ENCODE measurements at places on chromosomes 7 and 10.
A peak's percentile ranks its signal among the peaks of the same experiment; 100 is the strongest.

- DNase-seq, result no peak
Observed at GRCh38 chr10:89693176-89693575, 8.2 kb upstream of the KIF20B start.

- no peak for DNase-seq
Observed at GRCh38 chr10:85642082-85642420, 724.5 kb downstream of the GRID1 start.

- peak; percentile 43 for DNase-seq
Observed at GRCh38 chr10:96789571-96790108, 42.5 kb upstream of the LCOR start.

DNA sequence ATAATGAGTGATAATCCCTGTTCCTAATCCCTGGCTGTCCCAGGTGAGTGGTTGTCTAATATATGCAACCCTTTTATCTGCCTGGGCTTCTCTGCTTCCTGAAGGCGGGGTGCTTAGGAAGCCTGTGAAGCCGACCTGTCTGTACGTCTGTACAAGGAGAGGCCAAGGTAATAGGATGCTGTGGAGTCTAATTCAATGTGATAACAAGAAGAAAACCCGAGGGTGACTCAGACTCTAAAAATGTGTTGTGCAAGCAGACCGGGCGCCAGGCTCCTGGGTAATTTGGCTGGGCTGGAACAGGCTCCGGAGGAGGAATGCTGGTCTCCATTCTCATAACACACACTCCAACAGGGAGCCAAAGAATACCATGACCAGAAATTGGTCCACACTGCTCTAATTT, 43.6 kb downstream of the THNSL1 start:
- peak; percentile 86 for DNase-seq

GRCh38 chr10:93386631-93387369, 95.3 kb downstream of the MYOF start:
- DNase-seq, result peak; percentile 60

DNA sequence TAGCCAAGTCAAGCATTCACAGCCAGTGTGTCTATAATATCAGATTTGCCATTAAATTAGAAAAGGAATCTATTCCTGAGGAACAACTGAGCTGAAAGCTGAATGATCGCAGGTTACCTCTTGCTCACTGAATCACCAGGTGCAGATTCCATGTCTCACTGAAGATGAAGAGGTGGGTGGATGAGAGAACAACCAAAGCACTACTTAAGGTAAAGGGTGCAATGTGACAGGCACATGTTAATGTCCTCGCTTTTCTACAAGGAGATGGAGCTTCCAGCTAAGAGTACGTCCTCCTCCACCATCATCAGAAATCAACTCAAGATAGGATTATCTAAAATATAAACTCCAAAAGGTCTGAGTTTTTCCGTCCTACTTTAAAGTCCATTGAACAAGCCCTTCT, 4.6 kb downstream of the SORCS1 start:
- no peak for DNase-seq

GRCh38 chr10:63629363-63630084, 108.3 kb downstream of the REEP3 start:
- peak; percentile 99 for DNase-seq

GRCh38 chr10:44897049-44897448, 14.1 kb upstream of the TMEM72 start:
- DNase-seq, result no peak

GRCh38 chr7:3892686-3893085, 591.6 kb downstream of the SDK1 start:
- DNase-seq, result no peak

- no peak for DNase-seq
Observed at GRCh38 chr10:11192304-11193000, 174.8 kb downstream of the CELF2 start.

- DNase-seq, result peak; percentile 45
Observed at GRCh38 chr7:69708857-69709256, 110.6 kb downstream of the AUTS2 start.

GRCh38 chr7:44959433-44959951, 19.3 kb downstream of the MYO1G start:
- no peak for DNase-seq

GRCh38 chr7:66348959-66349358, 143.8 kb downstream of the TPST1 start:
- DNase-seq, result no peak

All from fibroblast of skin of scalp (primary cell).